AG04449 (cell line): ENCODE measurements at places on chromosomes 11 and 22.

DNA sequence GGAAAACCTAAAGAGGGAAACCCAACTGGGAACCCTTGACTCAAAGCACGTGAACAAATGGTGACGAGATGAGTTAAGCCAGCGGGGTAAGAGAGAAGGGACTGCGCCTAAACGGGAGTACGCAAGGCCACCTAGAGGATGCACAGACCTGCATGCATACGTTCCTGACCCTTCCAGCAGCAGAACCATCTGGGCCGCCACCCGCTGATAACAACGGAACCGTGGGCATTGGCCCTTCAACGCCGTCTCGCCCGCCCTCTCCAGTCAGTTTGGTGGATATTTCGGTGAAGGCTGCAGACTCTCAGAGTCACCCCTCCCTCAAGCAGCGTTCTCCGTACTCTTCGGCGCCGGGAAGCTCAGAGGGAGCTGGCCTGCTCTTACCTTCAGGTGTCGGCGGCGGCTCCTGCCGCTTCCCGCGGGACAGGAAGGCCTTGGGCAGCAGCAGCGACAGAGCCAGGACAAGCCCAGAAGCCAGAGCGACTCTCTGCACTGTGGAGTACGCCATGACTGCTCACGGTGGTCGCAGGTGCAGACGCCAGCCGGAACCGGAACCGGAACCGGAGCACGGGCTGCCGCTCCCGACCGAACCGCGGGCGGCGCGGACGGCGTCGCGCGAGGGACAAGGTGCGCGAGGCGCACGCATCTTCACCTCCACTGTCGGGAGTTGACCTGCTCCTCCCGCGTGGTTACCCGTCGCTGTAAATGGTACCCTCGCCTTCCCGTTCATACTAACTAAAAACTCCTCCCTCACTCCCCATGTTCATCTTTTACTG lies at the start of gene RIC3:
Gene RIC3, minus strand, starts transcription at position 541 of the 773 bp plus-strand sequence. Its CDS starts 36 bp downstream, at position 505.
- no peak for DNase-seq

GRCh38 chr11:28448186-28448585 lies 340.0 kb downstream of the METTL15 start:
- no peak for DNase-seq

DNA sequence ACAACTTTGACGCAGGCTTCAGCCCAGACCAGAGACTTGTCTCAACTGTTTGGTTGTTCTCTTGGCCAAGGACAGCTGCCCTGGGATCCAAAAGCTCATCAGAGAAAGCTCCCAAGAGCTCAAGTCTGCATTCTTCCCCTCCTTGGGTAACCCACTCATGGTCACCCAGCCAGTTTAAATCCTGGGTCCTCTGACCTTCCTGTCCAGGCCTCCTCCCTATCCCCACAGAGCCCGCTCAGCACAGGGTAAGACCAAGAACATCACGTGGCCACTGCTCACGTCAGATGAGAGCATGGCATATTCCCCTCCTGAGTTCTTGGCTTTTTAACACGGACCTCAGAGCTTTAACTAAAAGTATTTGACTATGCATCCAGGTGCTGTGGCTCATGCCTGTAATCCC lies 25.8 kb downstream of the TSKU start:
- DNase-seq: no peak

DNA sequence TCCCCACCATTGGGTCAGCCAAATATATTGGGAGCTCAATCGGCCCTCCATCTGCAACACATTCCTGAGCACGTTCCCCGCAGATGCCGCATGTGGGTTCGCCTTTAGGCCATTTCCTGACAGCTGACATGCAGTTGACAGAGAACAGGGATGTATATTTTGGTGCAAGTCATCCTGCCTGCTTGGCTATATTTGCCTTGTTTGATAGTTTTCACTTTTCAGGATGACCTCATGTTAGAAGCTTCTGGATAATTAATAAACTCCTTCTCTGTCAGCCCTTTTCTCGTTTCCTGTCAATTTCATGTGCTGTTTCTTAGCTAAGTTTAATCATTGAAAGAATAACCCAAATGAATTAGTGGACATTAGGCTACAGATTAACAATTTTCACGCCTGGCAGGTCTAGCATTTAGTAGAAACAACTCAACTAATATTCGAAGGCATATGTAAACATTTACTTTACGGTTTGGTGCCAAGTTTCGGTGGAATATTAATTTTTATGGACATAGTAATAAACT lies 105.8 kb upstream of the SLC5A12 start:
- no peak for DNase-seq

GRCh38 chr11:65438257-65439151 lies 15.9 kb downstream of the NEAT1 start:
- DNase-seq: no peak

GRCh38 chr22:22720201-22720723 lies 75.8 kb downstream of the GGTLC2 start:
- peak; percentile 1 for DNase-seq

- no peak for DNase-seq
Observed at GRCh38 chr11:47302853-47303252, 32.9 kb downstream of the MADD start.

GRCh38 chr11:71406681-71407080 lies 41.5 kb downstream of the DHCR7 start:
- DNase-seq: no peak

GRCh38 chr11:69162505-69162904 lies 6.8 kb downstream of the SMIM38 start:
- DNase-seq: no peak

DNA sequence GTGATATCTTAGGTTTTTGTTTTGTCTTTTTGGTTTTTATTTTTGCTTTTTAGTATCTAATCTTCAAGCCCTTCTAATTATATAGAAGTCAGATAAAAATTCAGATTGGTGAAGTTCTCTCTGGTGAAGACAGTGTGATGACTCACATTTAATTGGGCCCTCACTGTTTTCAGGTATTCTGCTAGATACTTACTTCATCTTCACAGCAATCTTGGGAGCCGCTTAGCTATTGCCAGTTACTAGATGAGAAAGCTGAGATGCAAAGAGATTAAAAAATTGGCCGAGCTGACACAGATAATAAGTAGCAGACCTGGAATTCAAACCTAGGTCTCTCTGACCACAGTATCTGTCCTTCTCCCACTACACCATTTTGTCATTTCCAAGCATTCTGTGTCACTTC lies 75.0 kb downstream of the PPP2R1B start:
- DNase-seq: no peak

GRCh38 chr11:111231836-111232235 lies 13.7 kb upstream of the POU2AF2 start:
- DNase-seq: no peak

DNA sequence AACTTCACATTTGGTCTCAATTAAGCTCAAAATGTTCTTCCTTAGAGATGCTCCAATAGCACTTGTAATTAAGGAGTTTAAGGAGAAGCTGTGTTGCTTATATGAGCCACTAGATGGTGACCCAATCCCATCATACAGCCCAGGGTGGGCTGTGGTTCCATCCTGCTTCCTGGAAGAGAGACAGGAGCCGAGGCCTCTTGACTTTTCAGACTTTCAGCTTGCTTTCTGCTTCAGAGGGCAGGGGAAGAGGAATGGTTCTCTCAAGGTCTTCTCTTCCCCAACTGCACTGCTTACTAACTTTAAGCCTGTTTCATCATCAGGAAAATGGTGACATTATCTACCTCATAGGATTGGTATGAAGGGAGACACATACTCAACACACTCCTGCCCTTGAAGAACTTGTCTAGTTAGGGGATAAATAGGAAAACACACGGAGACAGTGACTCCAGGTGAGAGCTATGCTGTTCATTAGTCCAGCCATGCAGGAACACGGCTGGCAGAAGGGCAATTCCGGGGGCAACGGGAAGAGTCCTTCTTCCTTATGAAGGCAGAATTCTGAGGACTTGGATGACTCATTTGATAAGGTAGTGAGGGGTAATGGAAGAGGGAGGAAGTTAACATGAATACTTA lies 20.1 kb downstream of the TMEM218 start:
- DNase-seq: peak; percentile 28

DNA sequence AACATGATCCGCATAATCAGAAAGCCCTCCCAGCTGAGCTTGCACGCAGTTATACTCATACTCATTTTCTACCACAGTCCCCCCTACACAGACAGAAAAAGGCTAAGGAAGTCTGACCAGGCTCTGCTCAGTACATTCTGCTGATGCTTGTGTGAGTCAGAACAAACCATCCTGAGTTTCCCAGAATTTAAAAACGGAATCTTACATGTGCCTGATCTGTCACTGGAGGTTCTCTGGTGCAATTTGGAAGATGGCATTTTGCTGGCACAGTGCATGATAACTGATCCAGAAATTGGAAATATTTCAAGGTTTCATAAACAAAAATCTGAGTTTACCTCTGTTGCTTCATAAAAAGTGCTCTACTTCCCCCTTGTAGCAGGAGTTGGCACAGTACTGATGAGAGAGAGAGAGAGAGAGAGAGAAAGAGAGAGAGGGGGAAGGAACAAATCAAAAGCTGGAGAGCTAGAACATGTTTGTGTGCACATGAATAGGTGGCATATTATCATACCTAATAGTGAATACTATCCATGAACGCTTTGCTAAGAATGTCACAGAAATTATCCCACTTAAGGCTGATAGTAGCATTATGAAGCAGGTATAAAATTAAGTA lies 1085.3 kb downstream of the DLG2 start:
- DNase-seq: no peak

- no peak for DNase-seq
Observed at GRCh38 chr11:12090061-12090591, 20.3 kb upstream of the MICAL2 start.

GRCh38 chr11:34344768-34345539 lies 12.9 kb downstream of the ABTB2 start:
- DNase-seq: no peak

DNA sequence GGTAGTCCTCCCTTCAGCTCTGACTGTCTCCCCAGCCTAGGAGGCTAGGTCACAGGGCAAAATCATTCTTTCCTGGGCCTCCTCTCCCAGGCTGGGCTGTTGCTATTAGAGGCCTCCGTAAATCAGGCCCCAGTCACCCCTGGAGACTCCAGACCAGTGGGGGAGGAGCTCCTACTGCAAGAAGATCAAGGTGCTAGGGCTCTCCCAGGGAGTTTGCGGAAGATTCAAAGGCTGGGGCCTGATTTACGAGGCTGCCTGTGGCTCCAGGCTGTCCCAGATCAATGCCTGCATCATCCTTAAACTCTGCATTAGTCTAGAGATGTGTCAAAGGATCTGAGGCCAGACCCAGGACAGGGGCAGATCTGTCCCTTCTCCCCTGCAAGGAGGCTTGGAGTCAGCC lies 346.2 kb downstream of the TENM4 start:
- no peak for DNase-seq

GRCh38 chr11:72776844-72777754 lies 16.7 kb downstream of the STARD10 start:
- no peak for DNase-seq

- DNase-seq: no peak
Observed at GRCh38 chr22:26953012-26953883, 295.9 kb downstream of the MIAT start.

- no peak for DNase-seq
Observed at GRCh38 chr11:71532036-71532610, 5.1 kb downstream of the KRTAP5-7 start.

GRCh38 chr11:78381865-78382264 lies 35.8 kb downstream of the GAB2 start:
- no peak for DNase-seq

DNA sequence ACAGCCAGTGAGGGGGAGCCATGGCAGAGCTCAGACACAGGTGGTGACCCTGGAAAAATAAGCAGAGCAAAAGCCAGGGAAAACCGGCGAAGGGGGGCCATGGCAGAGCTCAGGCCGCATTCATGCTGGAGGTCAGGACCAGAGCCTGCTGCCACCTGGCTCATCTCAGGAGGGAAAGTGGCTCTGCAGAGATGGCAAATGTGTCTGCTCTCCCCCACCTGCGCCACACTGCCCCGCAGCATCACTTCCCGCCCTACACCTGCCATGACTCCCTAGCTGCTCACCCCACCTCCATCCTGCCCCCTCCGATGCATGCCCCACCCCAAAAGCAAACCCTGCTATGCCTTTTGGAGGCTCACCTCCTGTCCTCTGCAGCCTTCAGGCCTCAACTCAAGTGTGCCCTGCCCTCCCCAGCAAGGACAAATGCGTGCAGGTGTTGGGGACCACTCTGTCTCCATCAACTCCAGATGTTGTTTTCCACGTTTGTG lies 123.2 kb upstream of the FGF3 start:
- DNase-seq: no peak

GRCh38 chr22:17802822-17803221 lies 28.6 kb upstream of the BID start:
- no peak for DNase-seq

- no peak for DNase-seq
Observed at GRCh38 chr22:38753948-38754750, 1.6 kb downstream of the SUN2 start.

GRCh38 chr11:11567936-11568650 lies 53.7 kb downstream of the GALNT18 start:
- no peak for DNase-seq

DNA sequence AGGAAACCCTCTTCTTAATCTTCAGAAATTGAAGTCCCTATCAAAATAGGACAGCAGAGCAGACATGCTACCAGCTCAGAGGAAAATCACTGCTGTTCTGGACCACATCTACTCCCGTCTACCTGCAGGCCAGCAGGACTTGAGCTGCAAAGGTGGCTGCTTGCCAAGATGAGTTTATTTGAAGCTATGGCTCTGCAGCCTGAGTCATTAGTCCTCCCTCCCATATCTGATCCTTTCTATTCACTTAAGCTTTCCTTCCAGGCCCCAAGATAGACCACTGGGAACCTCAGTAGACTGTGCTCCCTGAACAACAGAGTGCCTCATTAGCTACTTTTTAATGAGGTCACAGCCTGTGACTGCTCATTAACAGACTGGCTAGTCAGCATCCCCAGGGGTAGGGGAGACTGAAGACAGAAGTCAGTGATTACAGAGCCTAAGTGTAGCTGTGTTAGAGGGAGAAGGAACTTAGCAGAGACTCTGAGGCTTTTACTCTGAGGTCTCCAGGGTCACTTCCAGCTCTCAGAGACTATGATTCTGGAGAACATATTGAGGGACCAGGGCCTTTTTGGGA lies 6.8 kb upstream of the OR10A2 start:
- no peak for DNase-seq
